ENCODE measurements at places on chromosomes 3 and 15.
A peak's percentile ranks its signal among the peaks of the same experiment; 100 is the strongest.

- no peak for DNase-seq
These were observed 16.0 kb downstream of the SLC41A3 start for GRCh38 chr3:126067959-126068358.

DNA sequence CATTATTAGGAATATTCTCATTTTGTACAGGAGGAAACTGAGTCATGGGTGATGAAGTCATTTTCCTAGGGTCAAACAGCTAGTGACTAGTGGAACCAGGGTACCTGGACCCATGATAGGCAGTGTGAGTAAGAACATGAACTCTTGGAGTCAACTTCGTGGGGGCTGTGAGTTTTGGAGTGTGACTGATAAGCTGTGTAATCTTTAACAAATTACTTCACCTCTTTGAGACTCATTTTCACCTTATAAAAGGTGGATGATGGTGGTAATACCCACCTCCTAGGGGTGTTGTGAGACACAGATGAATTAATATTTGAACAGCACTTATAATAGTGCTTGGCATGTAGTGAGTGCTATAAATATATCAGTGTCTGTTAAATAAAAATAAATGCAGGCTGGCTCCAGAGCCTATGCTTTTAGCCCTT lies 9.1 kb downstream of the SEMA6D start:
- no peak for DNase-seq

- DNase-seq: no peak
These were observed 577.5 kb downstream of the DIPK2A start for GRCh38 chr3:144549166-144549565.

- DNase-seq: no peak
These were observed 4.2 kb downstream of the RPL15 start for GRCh38 chr3:23921052-23921511.

- no peak for DNase-seq
These were observed 32.2 kb downstream of the RASGRF1 start for GRCh38 chr15:79058260-79058850.

DNA sequence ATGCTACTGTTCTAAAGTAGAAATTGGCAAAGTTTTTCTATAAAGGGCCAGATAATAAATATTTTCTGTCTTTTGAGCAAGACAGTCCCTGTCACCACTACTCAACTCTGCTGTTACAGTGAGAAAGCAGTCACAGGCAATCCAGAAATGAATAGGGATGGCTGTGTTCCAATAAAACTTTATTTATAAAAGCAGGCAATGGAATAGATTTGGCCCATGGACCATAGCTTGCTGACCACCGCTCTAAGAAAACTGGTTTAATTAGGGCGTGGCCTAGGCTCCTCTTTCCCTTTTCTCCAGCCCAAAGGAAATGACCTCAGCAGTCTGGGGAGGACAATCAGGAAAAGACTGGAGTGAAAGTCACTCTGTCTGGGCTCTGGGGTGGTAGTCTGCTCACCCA lies 183.8 kb downstream of the MEGF11 start:
- DNase-seq: no peak

GRCh38 chr3:101484805-101485620 lies 28.0 kb downstream of the SENP7 start:
- DNase-seq: no peak

DNA sequence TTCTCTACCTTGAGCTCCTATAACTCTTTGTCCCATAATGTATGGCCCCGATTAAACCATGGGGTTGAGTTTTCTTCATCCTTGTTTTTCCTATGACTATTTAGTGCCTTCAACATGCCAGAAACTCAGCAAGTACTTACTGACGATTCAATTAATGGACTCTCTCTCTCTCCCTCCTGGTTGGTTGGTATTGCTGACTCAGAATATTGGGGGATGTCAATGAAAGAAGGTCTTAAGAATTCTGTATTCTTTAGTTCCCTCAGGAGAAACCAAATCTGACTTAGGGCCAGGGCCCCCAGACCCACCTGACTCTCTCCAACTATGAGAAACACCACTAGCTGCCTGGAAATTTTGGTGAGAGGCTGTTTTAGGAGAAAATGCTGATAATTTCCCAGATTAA lies 40.8 kb downstream of the TM4SF4 start:
- no peak for DNase-seq

- DNase-seq: no peak
These were observed 72.1 kb upstream of the ETV5 start for GRCh38 chr3:186180891-186181481.

GRCh38 chr3:15636028-15636709 lies 34.6 kb downstream of the BTD start:
- DNase-seq: no peak

GRCh38 chr15:54064365-54064764 lies 86.1 kb downstream of the UNC13C start:
- no peak for DNase-seq

DNA sequence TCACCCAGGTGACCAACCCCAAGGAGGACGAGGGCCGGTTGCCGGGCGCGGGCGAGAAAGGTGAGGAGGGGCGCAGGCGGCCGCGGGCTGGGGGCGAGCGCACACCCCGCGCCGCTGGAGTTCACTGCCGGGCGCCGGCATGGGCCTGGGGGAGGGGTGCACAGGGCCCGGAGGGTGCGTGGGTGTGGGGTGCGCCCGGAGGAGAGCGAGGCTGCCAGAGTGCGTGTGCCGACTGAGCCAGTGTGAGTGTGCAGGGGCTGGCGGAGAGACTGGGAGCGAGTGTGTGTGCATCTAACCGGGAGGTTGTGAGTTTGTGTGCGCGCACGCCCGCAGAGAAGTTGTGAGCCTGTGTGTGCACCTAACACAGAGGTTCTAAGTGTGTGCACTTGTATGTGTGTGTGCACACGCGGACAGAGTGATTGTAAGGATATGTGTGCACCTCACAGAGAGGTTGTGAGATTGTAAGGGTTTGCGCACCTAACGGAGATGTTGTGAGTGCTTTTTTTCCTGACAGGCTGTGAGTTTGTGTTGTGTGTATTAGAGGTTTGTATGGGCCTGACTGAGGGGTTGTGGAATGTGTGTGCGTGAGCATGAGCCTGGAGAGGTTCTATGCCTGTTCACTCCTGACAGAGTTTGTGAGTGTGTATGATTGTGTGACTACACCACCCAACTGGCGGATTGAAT lies 681 bp downstream of the CTDSPL start:
- peak; percentile 8 for DNase-seq

- no peak for DNase-seq
These were observed 404.1 kb downstream of the ZIC1 start for GRCh38 chr3:147813256-147813655.

GRCh38 chr3:177186306-177186705 lies 11.0 kb downstream of the TBL1XR1 start:
- DNase-seq: no peak

DNA sequence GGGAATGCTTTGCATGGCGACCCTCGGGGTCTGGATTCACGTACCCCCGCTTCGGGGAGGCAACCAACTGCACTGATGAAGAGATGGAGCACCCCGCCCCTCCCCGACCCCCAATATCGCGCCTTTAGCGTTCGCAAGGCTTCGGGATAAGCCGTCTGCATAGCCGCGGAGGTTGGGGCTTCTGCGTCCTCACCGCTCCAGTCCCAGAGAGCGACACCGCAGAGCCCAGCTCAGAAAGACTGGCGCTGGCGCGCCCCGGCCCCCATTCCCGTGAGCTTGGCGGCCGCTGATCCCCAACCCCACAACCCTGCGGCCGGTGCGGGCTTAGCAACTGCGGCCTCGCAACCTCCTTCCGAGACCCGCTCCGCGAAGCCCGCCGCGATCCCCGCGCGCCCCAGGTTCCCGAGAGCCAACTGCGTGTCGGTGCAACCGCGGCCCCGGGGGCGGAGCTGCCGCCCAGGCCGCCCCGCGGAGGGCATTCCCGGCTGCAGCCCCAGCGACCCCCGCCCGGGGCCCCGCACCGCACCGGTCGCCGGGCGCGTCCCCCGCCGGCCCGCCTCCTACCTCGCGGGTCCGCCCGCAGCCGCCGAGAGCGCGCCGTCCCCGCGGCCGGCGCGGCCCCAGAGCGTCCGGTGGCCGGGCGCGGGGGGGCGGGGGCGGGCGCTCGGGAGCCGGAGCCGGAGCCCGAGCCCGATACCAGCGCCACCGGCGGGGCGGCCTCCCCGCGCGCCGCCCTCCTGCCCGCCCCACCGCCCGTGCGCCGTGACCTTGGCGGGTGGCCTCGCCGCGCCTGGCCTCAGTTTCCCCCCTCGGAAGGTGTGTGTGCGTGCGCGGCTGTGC lies 79.5 kb downstream of the IQSEC1 start:
- no peak for DNase-seq

DNA sequence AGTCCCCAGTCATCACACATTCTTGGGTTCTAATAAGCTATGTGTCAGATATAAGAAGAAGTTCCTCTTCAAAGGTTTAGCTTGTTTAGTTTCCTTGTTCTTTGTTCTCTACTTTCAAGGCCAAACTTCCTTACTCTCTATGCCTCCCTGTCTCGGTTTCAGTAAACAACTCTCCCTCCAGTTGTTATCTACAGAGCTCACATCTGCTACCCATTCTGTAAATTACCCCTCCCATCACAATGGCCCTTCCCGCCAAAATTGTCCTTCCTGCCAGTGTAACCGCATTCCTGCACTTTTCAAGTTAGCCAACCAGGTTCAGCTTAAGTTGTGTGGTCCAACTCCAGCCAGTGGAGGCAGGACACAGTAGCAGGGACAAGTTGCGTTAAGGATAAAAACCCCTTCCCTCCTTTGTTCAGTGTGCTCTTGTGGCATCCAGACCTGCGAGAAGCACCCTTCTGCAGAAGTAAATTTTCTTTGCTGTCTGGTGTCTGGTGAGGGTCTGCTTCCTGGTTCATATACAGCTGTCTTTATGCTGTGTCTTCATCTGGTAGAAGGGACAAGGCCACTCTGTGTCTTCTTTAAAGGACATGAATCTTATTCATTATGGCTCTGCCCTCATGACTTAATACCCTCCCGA lies 342.1 kb upstream of the GRM7 start:
- no peak for DNase-seq

DNA sequence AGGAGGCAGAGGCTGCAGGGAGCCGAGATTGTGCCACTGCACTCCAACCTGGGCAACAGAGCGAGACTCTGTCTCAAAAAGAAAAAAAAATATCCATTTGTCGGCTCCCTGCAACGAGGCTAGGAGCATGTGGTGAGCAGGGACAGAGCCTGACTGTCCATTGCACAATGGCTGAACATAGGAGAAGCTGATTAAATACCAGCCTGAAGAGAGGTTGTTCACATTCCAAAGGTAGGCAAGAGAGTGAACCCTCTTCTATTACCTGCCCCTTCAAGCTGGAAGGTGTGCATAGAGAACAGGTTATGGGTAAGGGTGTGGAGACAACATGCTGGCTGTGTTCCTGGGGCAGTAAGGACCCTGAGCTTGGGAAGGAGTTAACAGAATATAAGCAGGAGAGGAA lies 78.7 kb downstream of the DAPK2 start:
- no peak for DNase-seq

DNA sequence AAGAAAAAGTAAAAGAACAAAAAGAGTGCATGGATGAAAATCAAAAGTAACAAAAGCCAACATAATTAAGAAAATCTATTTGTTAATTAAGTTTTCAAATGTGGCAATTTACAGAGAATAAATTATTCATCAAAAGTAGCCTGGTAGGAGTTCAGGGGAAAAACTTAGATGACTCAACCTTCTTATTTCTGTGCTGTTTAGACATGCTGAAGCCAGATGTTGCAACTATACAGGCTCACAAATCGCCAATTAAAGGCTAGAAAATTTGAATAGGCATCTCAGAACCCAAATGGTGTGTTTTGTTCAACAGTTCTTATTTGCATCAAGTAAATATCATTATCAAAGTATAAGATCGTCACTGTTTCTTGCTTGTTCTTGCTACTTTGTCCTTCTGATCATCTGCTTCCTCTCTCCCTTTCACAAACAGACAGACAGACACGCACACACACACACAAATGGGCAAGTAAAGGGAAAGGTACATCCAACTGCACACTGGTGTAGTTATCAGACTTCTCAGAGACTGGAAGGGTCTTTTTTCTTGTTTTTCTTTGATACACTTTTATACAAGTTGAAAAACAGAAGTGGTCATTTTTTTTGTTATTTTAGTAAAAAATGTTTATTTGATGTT lies 572.2 kb downstream of the MECOM start:
- DNase-seq: no peak

GRCh38 chr3:194632809-194633348 lies 340 bp downstream of the TMEM44 start:
- no peak for DNase-seq

- DNase-seq: no peak
These were observed 35.1 kb upstream of the FRMD4B start for GRCh38 chr3:69420781-69421520.

- no peak for DNase-seq
These were observed 11.0 kb downstream of the TRPM7 start for GRCh38 chr15:50675535-50676144.

- no peak for DNase-seq
These were observed 191.4 kb downstream of the TBL1XR1 start for GRCh38 chr3:177005718-177006405.

DNA sequence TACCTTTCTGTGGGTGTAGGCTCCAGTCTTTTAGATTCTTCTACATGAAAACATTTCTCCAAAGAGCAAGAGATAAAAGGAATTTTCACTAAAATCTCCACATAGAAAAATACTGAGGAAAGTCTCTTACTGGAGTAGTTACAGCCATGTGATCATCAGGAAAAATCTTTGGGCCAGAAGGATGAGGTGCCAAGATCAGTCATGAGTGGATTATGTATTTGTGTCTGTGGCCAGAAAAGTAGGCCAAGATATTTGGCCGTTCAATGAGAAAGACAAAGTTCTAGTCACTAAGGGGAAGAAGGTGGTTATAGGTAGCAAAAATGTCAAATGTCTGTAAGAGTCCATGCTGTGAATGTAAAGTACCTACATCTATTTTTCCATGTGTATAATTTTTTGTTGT lies 339.3 kb downstream of the NSUN3 start:
- no peak for DNase-seq

DNA sequence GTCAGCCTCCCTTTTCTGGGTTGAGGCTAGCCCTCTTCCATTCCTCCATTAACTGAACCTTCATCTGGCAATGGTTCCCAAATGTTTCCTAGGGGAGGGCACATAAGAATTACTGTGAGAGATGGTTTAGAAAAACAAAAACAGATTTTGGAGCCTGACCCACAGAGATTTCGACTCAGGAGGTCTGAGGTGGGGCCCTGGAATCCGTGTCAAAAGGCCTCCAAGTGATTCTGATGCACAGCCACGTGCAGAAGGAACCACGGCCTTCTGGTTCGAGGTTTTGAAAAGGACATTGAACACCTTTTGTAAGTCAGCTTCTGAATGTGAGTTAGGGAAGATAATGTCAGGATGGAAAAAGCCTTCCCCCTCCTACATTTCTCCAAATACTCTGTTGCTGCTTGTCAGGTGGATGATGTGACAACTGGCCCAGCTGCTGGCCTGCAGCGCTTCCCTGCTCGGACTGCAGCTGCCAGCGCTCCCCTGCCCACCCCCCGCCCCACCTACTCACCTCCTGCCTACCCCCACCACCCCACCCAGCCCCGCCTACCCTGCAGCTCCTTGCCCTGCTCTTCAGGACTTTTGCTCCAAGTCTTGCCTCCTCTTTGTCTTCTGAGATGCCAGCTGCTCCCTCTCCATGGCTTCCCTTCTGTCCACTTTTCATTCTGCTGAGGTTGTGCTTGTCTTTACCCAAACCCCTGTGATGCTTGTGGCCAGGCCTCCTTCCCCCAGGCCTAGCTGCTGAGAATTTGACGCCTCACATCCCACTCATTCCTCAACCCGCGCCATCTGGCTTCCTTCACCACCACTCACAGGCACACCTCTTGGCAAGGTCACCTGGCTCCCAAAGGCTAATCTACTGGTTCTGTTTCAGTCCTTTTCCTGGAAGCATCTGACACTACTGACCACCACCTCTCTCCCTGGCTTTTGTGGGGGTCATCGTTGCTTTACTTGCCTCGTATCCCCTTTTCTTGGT lies 6.6 kb downstream of the EHD4 start:
- no peak for DNase-seq
